ENCODE measurements at places on chromosomes 12 and 14.

- peak; percentile 38 for DNase-seq
Measured at GRCh38 chr12:109518820-109519665, 41.6 kb downstream of the UBE3B start.

GRCh38 chr14:84399296-84399910 lies 1130.5 kb upstream of the FLRT2 start:
- DNase-seq: no peak

DNA sequence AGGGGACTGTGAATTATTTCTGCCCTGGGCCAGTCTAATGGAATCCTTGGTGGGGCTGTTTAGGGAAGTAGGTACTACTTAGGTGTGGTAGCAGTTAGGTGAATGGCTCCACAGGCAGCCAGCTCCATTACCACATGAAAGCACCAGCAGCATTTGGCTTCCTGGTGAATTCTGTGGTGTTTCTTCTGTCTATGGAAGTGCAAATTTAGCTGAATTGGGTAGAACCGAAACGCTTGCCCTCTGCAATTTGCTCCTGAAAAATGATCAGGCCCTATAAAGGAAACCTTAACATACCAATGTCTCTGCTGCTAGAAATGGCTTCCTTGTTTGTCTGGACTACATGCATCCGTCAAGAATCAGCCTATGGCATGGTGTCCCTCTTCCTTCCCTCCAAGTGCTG lies 16.4 kb downstream of the FLRT2 start:
- DNase-seq: no peak

GRCh38 chr12:7989827-7990491 lies 42.6 kb upstream of the FOXJ2 start:
- DNase-seq: peak; percentile 41

Measured in central memory CD8-positive, alpha-beta T cell (primary cell).